Muscle of back (tissue), 13 donors: ENCODE measurements at places on chromosomes 6 and 20. TPM values are rescaled to one million over a fixed set of nuclear protein-coding genes. Genes with fewer than 3 reads are reported as not detected.

GRCh38 chr6:136468711-136469110 is 81.5 kb downstream of the MAP7 start:
- no peak for DNase-seq

GRCh38 chr6:144264270-144265060 is 20.7 kb upstream of the UTRN start:
- no peak for DNase-seq

GRCh38 chr20:46979603-46980241 is 85.1 kb downstream of the EYA2 start:
- DNase-seq, result no peak

GRCh38 chr6:121838842-121839241 is 403.4 kb downstream of the GJA1 start:
- DNase-seq, result no peak

DNA sequence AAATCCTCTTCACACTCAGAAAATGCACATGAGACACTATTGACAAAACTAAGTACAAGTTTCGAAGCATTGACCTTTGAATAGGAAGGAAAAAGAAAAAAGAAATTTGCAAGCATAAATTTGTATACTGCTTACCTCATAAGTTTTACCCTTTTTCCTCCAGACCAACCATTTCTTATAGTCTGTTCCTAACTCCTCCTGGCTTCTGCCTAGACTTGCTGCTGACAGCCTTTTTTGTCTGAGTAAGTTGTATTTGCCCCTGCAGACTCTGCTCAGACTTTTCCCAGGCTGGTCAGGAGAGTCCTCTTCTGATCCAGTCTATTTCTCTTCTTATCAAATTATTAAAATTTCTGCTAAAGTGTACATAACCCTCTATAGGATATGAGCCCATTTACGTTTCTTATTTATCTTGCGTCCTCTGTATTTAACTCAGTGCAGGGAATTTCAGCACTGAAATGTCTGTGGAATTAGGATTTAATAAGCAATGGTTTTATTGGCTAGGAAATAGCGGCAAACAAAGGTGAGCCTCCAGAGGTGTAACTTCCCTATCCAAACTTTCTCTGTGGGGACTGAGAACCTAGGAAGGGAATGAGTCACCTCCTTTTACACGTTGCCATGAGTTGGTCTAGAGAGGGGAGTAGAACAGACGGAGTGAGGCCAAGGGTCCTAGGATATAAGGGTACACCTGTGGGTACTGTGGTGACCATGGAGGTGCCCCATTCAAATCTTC is 207.1 kb upstream of the MARCKS start:
- DNase-seq, result no peak

GRCh38 chr6:834866-835265 is 141.9 kb upstream of the EXOC2 start:
- DNase-seq, result no peak

GRCh38 chr20:7637184-7637583 is 303.1 kb downstream of the HAO1 start:
- DNase-seq, result no peak

GRCh38 chr20:1388741-1389483 is 3.9 kb downstream of the FKBP1A start:
- no peak for DNase-seq

DNA sequence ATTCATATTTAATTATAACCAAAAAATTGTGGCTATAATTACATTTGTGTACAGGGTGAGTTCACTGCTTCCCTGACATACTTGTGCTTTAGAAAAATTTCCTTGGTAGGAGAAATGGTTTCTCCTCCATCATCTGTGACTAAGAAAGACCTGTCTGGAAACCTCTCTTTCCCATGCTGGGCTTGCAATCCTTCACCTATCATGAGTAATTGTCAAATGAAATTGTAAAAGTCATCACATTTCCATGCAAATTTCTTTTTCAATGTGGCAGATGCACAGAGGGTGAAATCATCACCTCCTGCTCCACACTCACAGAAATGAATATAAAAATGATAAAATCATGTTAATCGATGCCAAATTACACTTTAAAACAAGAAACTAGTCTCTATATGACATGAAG is 1.5 kb upstream of the SIRPB1 start:
- DNase-seq, result no peak

DNA sequence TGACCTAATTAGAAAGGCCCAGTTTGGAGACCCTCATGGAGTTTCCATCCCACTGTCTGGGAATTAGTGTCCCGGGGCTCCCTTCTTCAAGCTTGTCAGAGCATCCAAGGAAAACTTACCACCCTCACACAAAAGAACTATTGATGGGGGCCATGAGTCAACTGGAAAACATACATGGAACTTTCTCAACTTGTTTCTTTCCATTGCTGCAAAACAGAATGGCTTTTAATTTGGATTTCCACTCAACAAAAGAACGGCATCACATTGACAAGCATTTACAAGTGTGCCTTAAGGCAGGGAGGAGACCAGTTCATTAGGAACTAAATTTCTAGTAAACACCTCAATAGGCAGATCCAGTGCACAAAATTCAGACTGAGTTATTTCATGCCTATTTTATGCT is 289.1 kb upstream of the PREP start:
- DNase-seq, result no peak

GRCh38 chr20:555976-556385 is 12.4 kb upstream of the CSNK2A1 start:
- no peak for DNase-seq

- DNase-seq, result peak; percentile 78
Observed at GRCh38 chr20:31606804-31607639, 1.9 kb downstream of the ID1 start.

- DNase-seq, result no peak
Observed at GRCh38 chr6:157804448-157805327, 18.4 kb upstream of the SNX9 start.

GRCh38 chr20:24357177-24357576 is 112.3 kb upstream of the SYNDIG1 start:
- DNase-seq, result no peak

GRCh38 chr6:3410385-3411360 is 46.2 kb downstream of the SLC22A23 start:
- DNase-seq, result no peak

- DNase-seq, result no peak
Observed at GRCh38 chr6:33898771-33899170, 95.0 kb upstream of the MLN start.

DNA sequence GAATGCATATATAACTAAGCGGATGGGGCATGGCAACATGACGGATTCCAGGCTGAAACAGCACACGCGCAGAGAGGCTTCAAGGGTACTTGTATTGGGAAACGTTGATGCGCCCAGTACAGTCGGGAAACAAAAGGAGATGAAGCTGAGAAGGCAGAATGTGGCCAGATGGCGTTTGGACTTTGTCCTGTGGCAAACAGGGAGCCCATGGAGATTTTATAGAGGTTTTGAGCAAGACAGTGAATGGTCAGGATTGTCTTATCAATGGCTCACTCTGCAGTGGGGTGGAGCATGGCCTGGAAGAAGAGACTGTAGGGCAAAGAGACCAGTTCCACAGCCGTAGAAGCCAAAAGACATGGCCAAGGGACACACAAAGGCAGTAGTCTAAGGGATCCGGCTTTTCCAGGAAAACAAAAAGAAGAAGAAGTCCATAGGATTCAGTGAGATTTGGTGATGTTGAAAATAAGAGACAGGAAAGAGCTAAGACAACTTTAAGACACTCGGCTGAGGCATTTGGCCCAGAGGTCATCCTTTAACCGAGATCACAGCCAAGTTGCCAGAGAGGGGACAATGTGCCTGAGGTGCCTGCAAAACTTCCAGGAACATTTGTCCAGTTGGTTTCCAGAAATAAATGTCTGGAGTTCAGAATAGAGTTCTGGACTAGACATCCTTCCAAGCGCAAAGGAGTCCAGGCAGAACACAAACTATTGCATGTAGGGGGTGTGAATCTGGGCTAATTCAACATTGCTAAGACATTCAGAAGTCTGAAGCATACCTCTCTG is 123.0 kb upstream of the RREB1 start:
- no peak for DNase-seq

DNA sequence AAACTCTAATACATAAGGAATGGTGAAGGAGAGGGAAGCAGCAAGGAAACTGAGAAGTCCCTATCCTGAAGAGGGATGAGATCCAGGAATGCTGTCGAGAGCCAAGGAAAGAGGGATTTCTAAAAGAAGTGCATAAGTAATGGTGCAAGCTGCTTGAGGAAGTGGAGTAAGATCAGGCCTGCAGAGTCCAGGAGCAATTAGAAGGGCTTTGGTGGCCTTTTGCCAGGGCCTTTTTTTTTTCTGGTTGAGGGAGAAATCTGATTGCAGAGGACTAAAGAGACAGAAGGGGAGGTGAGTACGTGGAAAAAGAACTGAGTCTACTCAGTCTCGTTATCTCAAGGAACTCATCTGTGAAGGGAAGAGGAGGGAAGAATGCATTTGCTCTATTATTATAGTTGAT is 396.2 kb downstream of the UTRN start:
- no peak for DNase-seq

GRCh38 chr20:16327606-16328005 is 245.6 kb downstream of the KIF16B start:
- DNase-seq, result no peak

DNA sequence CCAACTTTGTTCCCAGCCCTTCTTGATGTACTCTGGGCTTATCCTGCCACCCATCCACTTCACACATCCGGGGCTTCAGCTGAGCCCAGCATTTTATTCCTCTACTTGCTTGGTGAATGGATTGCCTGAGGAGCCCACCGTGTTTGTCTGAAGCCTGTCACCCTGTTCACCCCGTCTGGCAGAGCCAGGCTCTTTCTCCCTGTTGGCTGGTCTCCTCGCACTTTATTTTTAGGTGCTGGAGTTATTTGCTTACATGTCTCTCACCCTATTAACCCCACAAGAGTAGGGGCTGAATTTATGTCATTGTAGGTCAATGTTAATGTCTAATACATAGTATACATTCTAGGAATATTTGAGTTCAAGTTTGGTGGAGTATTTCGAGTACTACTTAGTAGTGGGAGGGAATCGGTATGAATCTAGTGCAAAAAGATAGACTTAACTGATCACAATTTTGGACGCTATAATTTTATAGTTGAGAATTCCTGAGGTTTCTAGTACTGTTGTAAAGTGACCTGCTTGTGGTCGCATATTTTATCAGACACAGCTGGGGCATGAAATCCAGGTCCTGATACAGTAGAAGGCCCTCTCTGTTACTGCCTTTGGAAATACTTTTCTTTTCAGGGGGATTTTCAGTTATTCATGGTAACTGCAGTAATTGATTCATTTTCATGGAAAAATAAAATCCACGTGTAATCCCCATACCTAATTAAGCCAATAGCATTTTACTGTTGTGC is 10.8 kb downstream of the JARID2 start:
- DNase-seq, result no peak

GRCh38 chr6:104472021-104472901 is 387.5 kb downstream of the HACE1 start:
- no peak for DNase-seq

DNA sequence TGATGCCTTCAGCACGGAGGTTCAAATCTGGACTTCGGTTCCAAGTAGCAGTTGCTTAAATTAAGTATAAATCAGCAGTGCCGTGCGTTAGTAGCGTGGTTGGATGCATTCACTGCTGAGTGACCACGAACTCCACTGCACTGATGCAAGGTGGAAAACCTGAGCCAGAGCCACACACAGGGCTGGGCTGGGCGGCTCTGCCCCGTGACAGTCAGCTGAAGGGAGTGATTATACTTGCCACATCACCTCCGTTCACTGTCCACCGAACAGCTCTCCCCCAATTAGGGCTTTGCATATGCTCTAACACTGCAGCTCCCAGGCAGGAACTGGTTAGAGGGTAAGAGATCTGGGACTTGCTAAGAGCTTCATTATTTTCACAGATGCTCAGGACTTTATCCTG is 22.2 kb downstream of the PPP1R3G start:
- no peak for DNase-seq

- DNase-seq, result no peak
Observed at GRCh38 chr6:11208854-11209253, 23.6 kb downstream of the NEDD9 start.

DNA sequence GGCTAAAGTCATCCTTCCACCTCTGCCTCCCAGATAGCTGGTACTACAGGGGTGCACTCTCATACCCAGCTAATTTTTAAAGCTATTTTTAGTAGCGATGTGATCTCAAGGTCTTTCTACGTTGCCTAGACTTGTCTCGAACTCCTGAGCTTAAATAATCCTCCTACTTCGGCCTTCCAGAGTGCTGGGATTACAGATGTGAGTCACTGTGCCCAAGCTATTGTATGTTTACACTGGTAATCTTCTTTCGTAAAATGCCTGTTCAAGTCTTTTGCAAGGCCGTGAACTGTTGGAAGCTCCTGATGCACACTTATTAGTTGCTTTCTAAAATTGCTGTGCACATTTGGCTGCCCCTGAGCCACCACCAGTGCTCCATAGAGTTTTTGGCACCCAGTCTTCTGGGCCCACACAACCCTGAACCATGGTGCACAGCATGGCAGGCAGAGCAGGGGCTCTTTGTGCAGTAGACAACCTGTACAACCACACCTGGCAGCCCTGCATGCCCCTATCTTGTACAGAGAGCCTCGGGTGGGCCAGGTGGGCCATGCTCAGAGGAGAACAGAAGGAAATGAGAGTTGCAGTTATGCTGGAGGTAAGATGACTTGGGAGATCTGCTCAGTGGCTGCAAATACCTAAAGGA is 33.3 kb downstream of the PDRG1 start:
- DNase-seq, result no peak

GRCh38 chr6:1535295-1535694 is 74.4 kb upstream of the FOXC1 start:
- DNase-seq, result no peak

DNA sequence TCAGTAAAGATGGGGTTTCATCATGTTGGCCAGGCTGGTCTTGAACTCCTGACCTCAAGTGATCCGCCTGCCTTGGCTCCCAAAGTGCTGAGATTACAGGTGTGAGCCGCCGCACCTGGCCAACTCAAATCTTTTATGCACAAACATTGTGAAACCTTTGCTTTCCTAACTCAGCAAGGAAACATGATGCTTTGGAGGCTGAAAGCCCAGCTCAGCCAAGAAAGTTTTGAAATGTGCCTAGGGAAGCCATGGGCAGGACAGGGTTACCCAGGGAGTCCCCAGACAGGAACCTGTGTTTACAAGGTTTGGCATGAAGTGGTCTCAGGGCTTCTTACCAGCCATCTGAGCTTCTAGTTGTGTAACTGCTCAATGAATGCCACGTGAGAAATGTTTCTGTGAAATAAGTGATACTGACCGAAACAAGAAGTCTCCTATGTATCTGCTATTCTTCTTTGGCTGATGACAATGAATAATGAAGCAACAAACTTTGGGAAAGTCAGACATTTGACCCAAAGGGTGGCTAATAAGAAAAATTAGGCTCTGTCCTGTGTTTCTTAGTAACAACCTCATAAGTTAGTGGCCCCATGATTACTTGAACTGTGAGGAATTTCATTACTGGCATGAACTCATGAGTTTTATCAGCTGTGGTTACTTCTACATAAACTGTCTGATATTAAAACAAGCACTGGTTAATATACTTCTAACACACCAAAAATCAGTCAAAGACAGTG is 163.5 kb downstream of the KIF6 start:
- no peak for DNase-seq

PTCHD4 gene
- polyA plus RNA-seq, result 0.54 TPM

CLDN20 gene
- polyA plus RNA-seq, result 0.46 TPM

DNAJC5 gene
- polyA plus RNA-seq, result 31.8 TPM

RAD21L1 gene
- polyA plus RNA-seq, result 0.13 TPM

HLA-DPA1 gene
- polyA plus RNA-seq, result 18.1 TPM

SPTLC3 gene
- 2.9 TPM for polyA plus RNA-seq

SLC22A1 gene
- polyA plus RNA-seq, result 0.65 TPM
